ENCODE measurements at places on chromosomes 12 and 14. TPM values are rescaled to one million over a fixed set of nuclear protein-coding genes. Genes with fewer than 3 reads are reported as not detected.

FGF23 gene
- 0.24 TPM for total RNA-seq

RPL10L gene
- not detected for total RNA-seq

DNA sequence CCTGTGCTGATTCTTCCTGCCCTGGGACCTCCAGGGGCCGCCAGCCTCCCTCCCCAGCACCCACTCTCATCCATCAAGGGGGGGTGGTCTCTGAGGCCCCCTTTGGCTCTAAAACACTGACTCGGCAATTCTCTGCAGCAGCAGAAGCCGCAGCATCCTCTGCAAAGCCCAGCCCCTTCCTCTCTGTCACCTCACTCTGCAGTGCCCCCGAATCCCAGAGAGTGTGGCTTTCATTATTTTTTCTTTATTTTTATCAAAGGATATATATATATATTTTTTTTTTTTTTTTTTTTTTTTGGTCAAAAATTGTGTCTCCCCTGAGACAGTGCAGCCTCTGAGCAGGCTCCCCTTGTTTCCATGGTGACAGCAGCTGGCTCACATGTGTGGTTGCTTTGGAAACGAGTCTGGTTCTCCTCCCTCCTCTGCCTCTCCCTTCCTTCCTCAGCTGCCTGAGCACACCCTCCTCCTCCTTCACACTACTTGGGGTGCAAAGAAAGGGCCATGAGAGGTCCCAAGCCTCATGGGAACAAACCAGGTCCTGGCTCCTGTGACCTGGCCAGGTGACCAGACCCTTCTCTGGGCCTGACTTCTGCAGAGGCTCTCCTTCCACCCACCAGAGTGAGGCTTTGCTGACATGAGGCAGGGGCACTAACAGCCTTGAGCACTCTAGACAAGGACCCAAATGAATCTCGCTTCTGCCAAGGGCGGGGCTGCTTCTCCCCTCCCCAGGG lies 100.5 kb downstream of the LRRC74A start:
- no peak overlapping the region for H3K27ac ChIP-seq
- H3K36me3 ChIP-seq = no peaks in the 10 kb centered on the region
- H3K4me3 ChIP-seq = peak overlapping the region; percentile 54
- no peaks in the 10 kb centered on the region for H3K27me3 ChIP-seq
- H3K4me1 ChIP-seq = peaks cover 20% of the 10 kb centered on the region
- no peak for DNase-seq

DNA sequence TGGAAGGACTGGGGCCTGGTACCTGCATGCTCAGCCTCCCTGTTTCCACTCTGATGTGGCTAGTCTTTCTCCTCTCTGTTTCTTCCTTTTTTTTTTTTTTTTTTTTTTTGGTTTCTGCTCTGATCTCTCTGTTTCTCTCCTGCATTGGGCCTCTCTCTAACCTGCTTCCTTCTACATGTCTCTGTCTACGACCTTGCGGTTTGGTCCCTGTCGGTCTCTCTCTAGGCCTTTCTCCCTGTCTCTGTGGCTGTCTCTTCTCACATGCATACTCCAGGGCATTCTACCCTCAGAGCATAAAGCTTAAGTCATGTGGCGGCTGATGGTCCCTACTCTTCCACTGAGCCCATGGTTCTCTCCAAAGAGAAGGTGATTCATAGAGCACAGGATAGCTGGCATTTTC lies 1096.6 kb downstream of the BCL11B start:
- no peak overlapping the region for H3K4me3 ChIP-seq
- no peaks in the 10 kb centered on the region for H3K4me1 ChIP-seq
- no peaks in the 10 kb centered on the region for H3K36me3 ChIP-seq

VWF gene
- 0.35 TPM for total RNA-seq

- no peaks in the 10 kb centered on the region for H3K4me1 ChIP-seq
- H3K36me3 ChIP-seq = no peaks in the 10 kb centered on the region
- H3K27me3 ChIP-seq = no peaks in the 10 kb centered on the region
- no peak overlapping the region for H3K4me3 ChIP-seq
- no peak for DNase-seq
These were observed 83.2 kb upstream of the EIF5 start for GRCh38 chr14:103250874-103251273.
